ENCODE measurements at places on chromosomes 4 and X.

- no peak for DNase-seq
Measured at GRCh38 chr4:151228189-151229119, 48.5 kb upstream of the PRSS48 start.

DNA sequence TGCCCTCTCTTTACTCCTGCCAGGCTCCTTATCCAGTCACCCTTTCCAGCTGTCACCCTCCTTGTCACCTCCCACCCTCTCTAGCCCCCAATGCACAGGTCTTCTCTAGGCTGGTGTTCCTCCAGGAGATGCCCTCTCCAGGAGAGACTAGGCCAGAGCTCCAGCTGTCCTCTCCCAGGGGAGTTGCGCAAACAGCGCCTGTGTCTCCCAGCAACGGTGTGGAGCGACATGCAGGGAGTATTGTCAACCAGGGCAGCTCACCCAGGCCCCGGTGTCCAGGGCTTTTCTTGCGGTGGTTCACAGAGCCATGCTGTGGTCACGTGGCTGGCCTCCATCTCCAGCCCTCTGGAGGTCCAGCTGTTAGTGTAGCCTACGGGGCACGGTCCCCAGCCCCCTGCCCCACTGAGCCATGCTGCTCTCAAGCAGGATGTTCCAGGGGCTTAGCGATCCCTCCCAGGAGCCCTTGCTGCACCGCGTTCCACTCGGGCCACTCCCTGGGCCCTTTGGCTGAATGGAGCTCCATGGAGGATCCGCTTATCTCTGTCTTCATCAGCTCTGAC is 34.8 kb downstream of the CCNQ start:
- DNase-seq: no peak

GRCh38 chr4:10571909-10572308 is 112.7 kb downstream of the CLNK start:
- no peak for DNase-seq

DNA sequence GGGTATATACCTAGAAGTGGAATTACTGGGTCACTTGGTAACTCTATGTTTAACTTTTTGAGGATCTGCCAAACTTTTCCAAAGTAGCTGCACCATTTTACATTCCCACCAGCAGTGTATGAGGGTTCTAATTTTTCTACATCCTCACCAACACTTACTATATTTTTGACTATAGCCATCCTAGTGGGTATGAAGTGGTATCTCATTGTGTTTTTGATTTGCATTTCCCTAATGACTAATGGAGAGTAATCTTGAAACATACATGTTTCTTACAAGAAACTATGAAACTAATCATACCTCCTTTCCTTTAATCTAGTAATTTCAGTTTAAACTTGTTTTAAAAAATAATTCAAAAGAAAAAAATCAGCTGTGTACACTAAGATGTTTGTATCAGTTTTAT is 17.9 kb downstream of the BCLAF3 start:
- no peak for DNase-seq

DNA sequence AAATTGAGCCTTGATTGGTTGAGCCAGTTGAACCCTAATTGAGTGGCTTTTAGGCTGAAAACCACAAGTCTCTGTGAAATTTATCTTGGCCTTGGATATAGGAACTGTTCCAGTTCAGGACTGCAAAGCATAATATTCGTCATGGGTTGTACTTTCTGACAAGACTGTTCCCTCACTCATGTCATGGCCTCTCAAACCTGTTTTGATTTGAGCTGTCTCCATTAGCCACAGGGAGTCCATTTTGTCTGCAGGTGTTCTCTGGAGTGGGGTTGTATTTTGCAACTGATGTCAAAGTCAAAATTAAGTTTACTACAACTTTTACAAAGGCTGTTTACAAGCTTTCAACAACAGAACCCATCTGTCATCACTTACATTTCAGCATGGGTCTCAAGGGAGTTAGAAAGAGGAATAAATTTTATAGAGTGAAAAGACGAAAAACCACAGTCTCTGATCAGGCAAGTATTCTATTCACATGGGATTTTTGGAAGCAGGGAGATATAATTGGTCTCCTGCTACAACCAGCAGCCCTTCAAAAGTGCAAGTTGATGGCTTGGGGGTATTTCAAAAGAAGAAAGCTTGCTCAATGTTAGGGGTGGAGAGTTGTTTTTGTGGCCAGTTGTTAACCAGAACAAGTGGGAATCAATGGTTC is 1716.3 kb downstream of the C4orf33 start:
- DNase-seq: no peak

DNA sequence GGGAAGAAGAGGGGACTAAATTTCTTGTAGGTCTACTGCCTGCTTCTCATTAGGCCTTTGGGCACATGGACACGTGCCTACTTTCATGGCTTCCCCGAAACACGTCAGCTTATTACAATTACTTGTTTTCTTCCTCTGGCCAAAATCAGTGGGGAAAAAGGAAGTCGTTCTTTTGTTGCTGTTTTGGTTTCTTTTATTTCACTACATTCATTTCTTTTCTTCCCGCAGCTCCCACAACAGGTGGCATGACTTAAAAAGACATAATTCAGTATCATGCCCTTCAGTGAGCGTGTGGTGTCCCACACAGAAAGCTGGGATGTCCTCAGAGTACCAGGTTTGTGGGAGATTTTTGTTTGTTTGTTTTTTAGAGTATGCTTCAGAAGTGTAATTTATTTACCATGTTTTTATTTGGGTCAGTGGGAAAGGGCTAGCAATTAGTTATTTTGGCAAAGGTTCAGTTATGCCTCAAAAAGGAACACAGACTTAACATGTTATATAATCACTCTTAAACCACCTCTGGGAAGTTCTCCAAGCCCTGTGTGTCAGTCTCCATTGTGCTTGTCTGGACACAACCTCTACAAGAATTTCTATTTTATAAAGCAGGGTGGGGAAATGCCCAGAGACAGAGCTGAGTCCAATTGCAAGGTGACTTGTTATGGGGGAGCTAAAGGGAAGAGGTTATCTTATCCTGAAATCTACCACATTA is 44.2 kb upstream of the SPRY1 start:
- no peak for DNase-seq

DNA sequence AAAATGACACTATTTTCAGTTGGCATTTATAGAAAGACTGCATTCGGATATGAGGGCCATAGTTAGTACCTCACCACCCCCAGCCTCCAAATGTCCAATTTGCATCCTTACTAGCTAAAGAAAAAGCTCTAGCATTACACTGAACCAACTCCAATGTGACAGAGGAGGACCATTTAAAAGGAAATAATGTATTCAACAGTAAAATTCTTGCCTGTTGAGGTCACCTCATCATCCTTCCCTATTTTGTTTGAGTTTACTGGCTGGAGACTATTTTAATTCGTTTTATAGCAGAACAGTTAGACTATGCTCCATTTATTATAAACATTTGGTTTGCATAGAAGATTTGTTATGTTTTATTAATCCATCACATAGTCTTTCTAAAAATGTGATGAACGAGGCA is 88.2 kb upstream of the PPARGC1A start:
- DNase-seq: no peak

DNA sequence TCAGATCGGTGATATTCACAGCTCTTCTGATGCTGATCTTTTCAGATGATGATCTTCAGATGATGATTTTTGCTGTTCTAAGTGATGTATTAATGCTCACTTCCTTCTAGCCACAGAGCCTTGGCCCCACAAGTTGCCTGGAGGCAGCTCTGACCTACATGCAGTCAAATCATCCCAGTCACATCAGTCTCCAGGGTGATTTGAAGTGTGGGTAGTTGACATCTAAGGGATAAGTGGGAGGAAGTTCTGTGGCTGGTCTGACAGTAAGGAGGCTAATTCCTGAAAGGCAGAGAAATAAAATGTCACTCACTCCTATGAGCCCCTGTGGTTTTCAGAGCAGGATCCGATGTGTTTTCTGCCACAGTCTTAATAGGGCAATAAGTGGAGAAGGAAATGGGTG is 79.8 kb upstream of the RPL34 start:
- no peak for DNase-seq

- DNase-seq: no peak
Measured at GRCh38 chr4:147220833-147221232, 260.1 kb upstream of the EDNRA start.

DNA sequence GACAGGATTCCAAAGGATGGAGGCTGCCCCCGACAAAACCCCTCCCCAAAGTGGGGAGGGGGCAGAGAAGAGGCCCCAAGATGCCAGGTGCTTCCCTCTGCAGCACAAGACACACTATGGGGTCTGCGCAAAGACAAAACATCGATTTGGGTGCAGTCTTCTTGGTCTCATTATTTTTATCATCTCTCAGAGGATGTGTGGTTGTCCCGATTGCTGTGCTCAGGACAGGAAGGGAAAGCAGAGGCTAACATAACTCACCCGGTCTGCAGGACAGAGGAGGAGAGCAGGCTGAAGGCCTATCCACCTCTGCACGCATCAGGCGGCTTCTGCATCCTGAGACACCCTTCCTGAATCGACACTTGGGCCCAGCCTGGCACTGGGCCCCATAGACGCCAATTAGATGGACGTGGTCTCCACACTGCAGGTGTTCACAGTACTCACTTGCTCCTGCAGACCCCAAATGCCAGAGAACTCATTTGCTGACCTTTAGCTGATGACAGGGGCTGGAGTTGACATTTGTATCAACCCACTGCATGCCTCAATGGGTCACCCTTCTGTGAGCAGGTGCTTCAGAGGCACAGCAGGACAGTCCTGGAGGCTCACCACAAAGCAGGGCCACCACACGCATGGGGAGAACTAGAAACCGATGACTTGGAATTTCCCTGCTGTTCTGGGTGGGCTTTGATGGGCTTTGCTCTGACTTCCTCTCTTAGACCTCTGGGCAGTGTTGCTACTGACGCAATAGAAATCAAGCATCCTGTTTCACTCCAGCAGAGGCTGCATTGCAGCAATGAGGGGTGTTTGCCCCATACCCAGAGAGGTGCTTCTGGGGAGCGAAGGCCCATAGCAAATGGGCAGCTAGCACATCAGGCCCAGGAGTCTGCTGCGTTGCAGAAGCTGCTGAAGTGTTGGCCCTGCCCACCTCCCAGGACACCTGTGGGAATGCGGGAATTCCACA is 96.3 kb upstream of the ENPP6 start:
- DNase-seq: no peak

DNA sequence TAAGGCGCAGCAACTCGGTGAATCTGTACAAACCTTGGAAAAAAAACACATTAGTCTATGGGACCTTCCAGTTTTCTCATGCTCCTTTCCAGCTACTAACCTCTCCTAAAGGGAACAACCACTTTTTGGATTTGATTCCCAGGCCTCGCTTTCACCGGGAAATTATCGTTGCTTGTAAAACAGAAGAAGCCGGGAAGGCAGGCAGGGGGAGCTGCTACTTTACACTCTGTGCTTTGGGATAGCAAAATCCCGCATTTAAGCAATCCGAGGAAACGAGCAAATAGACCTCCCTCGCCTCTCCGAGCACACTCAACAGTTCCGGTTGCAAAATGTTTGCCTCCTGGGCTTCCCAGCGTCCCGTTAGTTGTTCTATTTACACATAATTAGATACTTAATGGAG is 1.2 kb downstream of the CD38 start:
- no peak for DNase-seq

GRCh38 chrX:44568196-44568595 is 25.5 kb upstream of the FUNDC1 start:
- no peak for DNase-seq

DNA sequence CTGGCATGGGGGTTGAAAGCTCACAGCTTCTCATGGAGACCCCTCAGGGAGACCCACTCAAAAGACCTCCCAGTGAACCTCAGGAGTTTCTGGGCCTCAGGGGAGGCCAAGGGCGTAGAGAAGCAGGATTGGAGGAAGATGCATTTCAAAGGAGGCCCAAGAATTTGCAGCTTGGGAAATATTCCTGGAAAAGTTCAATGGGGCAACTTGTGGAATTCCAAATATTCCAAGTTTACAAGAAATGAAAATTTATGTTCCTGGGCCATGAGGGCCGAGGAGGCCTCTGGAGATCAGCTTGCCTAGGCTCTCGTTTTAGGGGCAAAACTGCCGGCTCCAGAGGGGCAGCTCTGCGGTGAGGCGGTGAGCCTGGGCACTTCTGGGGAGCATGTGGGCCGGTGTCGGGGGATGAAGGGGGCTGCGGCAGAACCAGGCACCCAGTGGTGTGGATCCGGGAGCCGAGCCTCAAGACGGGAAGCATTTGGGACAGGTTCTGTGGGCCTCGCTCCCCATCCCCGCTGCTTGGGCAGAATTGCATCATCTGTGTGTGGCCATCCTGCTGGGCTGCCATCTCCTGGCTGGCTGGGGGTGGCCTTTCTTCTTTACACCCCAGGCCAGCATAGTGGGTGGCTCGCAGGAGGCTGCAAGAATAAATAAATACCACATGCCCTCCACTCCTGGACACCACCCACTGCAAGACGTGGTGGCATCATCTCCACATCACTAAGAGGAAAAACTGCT is 54.6 kb upstream of the GPR78 start:
- no peak for DNase-seq

DNA sequence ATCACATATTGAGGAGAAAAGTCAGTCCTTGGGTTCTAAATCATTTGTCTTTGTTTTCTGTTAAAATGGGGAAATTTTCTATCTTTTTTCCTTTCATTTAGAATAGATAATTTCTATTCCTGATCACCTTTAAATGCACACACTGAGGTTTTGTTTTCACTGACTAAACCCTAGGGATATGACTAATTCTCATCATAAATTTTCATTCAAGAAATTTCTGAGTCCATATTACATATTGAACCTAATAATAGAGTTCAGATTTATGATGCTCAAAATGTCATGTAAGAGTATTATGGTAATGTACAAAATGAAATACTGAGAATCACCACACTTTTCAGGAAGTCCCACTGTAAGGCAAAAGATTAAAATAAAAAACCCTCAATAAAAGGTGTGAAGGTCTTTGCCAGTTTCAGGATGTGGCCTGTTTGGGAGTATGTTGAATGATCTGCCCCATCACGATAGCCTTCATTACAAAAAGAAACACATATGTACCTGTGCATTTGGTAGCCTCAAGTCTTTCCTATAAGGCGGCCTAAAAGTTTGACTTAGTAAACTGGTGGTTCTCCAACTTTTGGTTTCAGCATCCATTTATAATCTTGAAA is 49.4 kb downstream of the LEF1 start:
- no peak for DNase-seq

Measured in stimulated activated CD4-positive, alpha-beta T cell treated with anti-CD3 and anti-CD28 coated beads, Interleukin-4, amount 100 ng/mL, for 48 hours (primary cell).